ENCODE measurements at places on chromosomes 3 and 15. TPM values are rescaled to one million over a fixed set of nuclear protein-coding genes. Genes with fewer than 3 reads are reported as not detected.

Gene CYB561D2
- total RNA-seq = 22.5 TPM

Gene VWA5B2
- total RNA-seq = not detected

Gene LINGO1
- total RNA-seq = 0.63 TPM

Gene NMNAT3
- total RNA-seq = 14.1 TPM

Gene UPK1B
- total RNA-seq = 1.8 TPM

Gene TMEM39A
- total RNA-seq = 43.7 TPM

Gene FETUB
- total RNA-seq = not detected

Gene TRPM1
- not detected for total RNA-seq

Gene FAM162A
- 7.1 TPM for total RNA-seq

Gene PRKCD
- total RNA-seq = 17.5 TPM

Gene GOLGA6A
- 0.14 TPM for total RNA-seq

Gene ROBO1
- total RNA-seq = 13.3 TPM

Gene OR5K2
- total RNA-seq = not detected

Gene RTP1
- not detected for total RNA-seq

Gene CSTA
- 12.3 TPM for total RNA-seq

Gene SEMA5B
- total RNA-seq = 3.2 TPM

Gene SYNPR
- not detected for total RNA-seq

Gene ULK3
- 34.9 TPM for total RNA-seq

Gene MINAR1
- total RNA-seq = 0.95 TPM

Gene TIPARP
- total RNA-seq = 19.8 TPM

Gene CEP152
- 3.3 TPM for total RNA-seq

Gene MOBP
- total RNA-seq = not detected

Gene EPB42
- not detected for total RNA-seq

Measured in thoracic aorta (tissue), 2 donors.